SW 1271 (cell line): ENCODE measurements at places on chromosomes 1 and 21.

DNA sequence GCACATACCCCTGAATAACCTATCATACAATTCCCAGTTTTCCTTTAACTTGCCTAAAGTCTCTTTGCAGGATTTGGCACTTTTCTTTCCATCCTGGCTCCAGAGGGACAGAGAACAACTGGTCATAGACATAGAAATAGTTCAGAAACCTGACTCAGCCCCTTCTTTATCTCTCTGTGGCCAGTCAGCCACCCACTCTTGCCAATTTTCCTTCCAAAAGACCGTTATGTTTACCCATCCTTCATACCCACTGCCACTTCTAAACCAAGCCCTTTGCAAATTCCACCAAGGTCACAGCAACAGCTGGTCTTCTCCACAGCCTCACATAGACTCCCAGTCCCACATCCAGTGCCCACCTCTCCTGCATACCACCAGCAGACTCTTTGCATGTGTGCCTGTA lies 127.2 kb upstream of the FGGY start:
- no peak for DNase-seq

GRCh38 chr1:186829686-186830587 lies 1.2 kb downstream of the PLA2G4A start:
- no peak for DNase-seq

DNA sequence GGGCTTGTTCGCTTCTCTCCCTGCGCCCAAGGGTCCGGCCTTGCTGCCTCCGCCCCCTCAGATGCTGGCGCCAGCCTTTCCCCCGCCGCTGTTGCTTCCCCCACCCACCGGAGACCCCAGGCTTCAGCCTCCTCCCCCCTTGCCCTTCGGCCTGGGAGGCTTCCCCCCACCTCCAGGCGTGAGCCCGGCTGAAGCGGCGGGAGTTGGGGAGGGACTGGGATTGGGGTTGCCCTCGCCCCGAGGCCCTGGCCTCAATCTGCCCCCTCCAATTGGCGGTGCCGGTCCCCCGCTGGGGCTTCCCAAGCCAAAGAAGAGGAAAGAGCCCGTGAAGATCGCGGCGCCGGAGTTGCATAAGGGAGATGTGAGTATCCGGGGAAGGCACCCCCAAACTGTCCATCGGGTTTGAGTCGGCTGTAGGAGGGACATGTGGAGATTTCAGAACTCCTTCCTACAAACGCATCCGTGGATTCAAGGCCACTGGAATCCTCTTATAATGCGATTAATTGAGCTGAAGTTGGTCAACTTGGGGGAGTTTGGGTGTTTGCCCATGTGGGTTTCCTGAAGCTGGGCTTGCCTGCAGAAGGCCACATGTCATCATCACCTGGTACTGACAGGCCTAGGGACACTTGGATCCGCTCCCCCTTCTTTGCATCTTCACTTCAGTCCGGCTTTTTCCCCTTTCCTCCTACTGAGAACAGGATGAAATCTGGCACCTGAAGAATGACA lies 707 bp downstream of the PRCC start:
- DNase-seq = no peak

DNA sequence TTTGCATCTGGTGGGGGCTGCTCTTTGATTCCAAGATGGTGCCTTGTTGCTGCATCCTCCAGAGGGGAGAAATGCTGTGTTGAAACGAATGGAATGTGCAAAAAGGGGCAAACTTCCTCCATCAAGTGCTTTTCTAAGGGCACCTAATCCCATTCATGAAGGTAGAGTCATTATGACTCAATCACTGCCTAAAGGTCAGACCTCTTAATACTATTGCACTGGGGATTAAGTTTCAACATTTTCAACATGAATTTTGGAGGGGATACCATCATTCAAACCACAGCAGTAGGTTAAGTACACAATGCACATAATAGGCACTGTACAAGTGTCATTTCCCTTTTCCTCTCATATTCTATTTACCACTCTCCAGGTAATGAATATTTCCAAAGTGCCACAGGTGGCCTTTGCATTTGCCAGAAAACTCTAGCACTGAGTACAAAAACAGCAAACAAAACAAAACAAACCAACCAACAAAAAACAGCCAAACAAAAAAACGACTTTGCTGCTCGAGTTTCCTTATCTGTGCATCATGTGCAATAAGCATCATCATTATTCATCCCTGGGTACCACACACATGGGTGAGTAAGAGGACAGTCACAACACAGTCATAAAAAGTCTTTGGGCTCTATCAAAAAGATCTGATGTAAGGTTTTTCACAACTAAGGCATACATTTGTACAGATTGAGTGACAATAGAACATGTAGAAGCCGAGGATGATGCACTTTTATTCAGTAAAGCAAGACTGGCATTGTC lies 42.5 kb downstream of the IFI44 start:
- DNase-seq = no peak

DNA sequence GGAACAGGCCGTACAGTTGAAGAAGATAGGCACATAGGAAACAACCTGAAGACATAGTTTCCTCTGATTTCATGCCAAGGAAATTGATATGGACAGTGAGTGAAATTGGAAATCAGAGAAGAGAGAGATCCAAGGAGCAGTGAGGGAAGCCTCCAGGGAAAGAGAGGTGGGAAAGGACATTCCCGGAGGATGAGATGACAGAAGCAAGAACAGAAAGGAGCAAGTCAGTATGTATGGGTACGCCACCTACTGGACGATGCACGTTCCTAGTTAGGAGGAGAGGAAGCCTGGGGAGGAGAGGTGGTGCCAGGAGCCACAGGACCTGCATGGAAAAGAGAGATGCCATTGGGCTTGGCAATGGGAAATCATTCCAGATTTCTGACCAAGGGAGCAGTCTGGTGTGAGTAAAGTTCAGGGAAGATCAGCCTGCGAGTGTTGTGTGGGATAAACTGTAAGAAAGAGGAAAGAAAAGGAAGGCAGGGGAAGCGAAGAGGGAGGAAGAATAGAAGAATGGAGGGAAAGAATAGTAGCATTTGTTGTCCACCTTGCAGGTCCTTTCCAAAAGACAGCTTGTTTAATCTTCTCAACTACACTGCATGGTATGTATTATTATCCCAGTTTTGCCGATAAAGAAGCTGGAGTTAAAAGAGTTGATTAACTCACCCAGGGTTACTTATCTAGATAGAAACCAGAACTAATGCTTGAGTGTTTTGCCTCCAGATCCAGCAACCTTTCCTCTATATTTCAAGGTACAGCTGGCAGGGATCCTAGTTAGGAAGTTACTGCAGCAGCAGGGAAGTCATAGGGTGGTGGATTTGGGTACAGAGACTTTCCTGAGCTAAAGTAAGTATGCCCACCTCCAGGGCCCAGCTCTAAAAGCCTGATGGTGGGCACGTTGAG lies 27.4 kb downstream of the C1orf116 start:
- peak; percentile 59 for DNase-seq

- no peak for DNase-seq
Observed at GRCh38 chr21:37551331-37551992, 184.9 kb downstream of the DYRK1A start.

- no peak for DNase-seq
Observed at GRCh38 chr1:64765826-64766225, 21.0 kb downstream of the RAVER2 start.

GRCh38 chr1:81974222-81974841 lies 173.6 kb downstream of the ADGRL2 start:
- DNase-seq = no peak

- no peak for DNase-seq
Observed at GRCh38 chr1:58149271-58149812, 397.2 kb downstream of the OMA1 start.

DNA sequence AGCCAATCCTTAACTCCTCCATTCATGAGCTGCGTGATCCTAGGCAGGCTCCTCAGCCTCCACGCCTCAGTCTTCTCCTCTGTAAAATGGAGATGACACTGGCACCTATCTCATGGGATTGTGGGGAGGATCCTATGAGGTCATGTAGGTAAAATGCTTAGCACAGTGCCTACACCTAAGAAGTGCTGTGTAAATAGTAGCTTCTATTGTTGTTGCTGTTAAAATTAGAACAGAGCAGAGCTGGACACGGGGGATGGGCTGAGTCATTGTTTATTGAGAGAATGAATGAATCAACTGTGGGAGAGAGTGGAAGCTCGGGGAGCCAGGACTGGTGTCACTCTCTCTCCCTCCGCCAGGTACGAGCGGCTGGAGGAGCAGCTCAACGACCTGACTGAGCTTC lies 43.0 kb downstream of the TMCC2 start:
- no peak for DNase-seq

- no peak for DNase-seq
Observed at GRCh38 chr1:185227161-185227560, 70.2 kb downstream of the SWT1 start.

DNA sequence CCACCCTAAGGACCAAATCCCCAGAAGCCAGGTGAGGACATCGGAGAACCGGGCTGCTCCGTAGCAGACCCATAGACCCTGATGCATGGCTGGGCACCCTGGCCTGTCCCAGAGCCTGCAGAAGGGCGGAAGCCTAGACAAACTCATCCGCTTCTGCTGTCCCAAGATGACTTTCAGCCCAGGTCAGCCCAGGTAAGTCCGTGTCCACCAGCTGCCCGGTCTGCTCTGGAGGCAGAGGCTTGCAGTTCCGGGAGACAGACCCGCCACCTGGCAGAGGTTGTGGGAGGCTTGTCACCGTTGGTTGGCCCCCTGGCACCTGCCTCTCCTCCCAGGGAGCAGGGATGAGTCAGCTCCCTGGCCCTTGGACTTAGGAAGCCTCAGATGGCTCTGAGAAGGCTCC lies 22.8 kb upstream of the POFUT2 start:
- DNase-seq = no peak

GRCh38 chr1:22096463-22096862 lies 44.0 kb downstream of the CDC42 start:
- no peak for DNase-seq

- no peak for DNase-seq
Observed at GRCh38 chr21:28817871-28818270, 174.8 kb downstream of the LTN1 start.

- DNase-seq = no peak
Observed at GRCh38 chr1:75492011-75492410, 118.9 kb downstream of the SLC44A5 start.

GRCh38 chr1:21664806-21665588 lies 4.2 kb downstream of the RAP1GAP start:
- DNase-seq = no peak

- DNase-seq = no peak
Observed at GRCh38 chr1:214219902-214220301, 61.1 kb upstream of the SMYD2 start.

GRCh38 chr1:214364786-214365295 lies 83.9 kb downstream of the SMYD2 start:
- DNase-seq = no peak

DNA sequence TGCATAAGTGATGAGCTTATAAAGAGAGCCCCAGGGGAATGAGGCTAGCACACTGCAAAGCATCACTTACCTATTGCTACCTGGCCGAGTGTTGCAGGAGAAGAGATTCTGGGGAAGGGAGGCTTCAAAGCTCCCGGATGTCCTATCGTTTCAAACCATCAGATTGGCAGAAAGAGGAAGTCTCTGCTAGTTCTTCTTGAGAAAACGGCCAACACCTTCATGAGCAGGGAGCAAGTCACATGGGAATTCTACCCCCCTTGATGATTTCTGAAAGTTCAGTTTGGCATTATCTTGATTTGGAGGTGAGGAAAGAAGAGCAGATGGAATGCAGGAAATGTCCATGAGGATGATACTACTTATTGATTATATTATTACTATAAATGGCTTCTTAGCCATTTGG lies 16.2 kb downstream of the SYF2 start:
- DNase-seq = no peak
